ENCODE measurements at places on chromosomes 4 and X.

DNA sequence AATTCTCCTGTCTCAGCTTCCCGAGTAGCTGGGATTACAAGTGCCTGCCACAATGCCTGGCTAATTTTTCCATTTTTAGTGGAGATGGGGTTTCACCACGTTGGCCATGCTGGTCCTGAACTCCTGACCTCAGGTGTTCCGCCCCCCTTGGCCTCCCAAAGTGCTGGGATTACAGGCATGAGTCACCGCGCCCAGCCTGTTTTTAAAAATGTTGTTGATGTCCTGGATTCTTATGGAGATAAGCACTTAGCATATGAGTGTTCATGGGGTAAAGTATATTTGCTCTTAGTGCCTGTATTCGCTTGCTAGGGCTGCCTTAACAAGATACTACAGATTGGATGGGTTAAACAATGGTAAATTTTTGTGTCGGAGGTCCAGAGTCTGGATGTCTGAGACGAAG is 91.7 kb downstream of the CEP44 start:
- no peak for DNase-seq

DNA sequence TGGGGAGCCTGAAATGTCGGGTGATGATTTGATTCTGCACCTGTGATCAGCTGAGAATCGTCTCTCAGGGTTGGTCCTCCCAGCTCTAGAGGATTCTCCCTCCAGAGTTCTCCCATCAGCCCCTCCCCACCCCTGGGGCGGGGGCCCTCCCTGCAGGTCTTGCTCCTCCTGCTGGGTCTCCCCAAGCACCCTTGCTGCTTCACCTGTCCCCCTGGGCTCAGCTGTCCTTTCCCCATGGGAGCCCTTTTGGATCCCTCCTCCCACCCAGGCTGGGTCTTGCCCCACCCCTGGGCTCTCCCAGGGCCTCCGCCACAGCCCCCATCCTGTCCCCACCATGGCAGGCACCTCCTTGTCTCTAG is 22.2 kb downstream of the PSAPL1 start:
- peak; percentile 7 for DNase-seq

DNA sequence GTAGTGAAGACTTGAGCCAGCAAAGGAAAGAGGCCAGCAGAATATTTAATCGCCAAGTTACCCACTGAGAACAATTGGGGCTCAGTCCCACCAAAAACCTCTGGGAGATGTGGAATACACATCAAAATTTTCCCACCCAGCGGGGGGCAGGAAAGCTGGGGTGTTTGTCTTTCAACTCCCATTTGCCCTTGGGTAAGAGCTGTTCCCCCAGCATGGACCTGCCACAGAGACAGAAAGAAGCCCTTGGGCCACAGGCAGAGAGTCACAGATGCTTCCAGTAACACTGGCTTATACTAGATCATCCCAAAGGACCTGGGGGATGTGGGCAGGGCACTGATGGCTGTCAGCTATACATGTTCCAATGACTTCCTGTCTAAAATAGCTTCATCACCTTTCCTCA is 18.9 kb upstream of the FBXW7 start:
- no peak for DNase-seq

DNA sequence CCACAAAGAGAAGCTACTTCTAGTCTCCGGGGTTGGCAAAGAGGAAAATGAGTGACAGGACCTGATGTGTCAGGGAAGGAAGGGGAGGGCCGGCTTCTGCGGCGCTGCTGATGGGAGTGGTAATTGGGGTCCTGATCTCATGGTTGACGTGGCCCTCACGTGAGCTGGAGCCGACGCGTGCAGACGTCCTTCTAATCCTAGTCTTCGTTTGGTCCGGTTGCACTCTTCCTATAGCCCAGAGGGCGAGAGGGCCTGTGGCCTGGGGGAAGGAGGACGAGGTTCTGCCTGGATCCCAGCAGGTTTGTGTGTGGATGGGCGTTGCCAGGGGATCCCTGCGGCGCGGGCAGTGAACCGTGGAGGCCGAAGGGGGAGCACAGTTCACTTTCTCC is at the start of gene ARMCX1:
Gene ARMCX1 (plus strand): TSS at position 186 of the 389 bp plus-strand sequence. CDS start 2,384 bp downstream, outside the sequence.
- DNase-seq, result peak; percentile 25

DNA sequence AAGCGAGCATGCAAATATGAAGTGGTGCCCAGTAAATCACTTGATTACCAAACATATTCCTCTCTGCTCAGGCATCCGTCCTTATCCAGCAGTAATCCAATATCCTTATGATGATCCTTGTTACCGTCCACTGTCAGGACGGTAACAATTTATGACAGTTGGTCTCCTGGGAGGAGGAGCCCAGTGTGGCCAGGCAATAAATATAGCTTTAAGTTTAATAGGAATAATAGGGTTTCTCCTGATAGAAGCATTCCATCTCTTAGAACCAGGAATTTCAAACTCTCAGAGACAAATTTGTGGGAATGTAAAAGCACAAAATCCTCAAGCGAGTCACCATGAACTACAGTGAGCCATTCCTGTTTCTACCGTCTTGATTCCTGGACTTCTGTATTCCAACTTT is 171.2 kb upstream of the IL15 start:
- no peak for DNase-seq

GRCh38 chrX:33923262-33923661 is 208.9 kb downstream of the FAM47A start:
- DNase-seq, result no peak

DNA sequence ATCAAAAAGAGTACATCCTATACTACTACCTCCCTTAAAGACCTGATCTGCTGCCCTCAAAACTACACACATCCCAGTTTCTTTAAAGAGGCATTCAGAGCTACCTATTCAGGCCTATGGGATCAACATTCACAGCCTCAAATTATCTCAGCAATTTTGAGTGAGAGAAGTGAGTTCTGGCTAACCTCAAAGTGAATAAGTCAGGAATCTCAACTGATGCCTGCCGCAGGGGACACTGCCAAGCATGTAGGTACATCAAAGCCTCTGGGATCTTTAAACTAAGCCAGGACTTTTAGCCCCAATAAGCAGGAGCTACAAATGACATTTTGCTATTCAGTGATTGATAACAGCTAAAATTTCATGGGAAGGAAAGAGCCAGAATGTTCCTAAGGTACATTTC is 11.6 kb downstream of the GRPR start:
- DNase-seq, result no peak

- no peak for DNase-seq
Observed at GRCh38 chrX:108117988-108118387, 26.4 kb downstream of the ATG4A start.

GRCh38 chr4:150817804-150818528 is 197.1 kb downstream of the LRBA start:
- DNase-seq, result no peak

Measured in D721Med (cell line).